ENCODE measurements at places on chromosomes 2 and 18.

DNA sequence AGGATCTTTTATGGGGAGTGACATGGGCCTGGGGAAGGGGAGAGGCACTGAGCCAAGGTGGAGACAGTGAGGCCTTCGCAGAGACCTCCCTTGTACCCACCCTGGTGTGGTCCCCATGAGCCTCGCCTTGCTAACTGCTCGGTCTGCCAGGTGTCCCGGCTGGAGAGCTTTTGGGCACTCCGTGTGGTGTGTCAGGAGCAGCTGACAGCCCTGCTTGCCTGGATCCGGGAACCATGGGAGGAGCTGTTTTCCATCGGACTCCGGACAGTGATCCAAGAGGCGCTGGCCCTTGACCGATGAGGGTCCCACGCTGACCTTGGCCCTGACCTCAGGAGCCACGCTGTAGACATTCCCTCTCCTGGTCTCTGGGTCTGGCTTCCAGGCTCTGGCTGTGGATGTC, 11.5 kb upstream of the SLC4A3 start:
- DNase-seq: no peak

GRCh38 chr2:51153236-51153635, 121.3 kb upstream of the NRXN1 start:
- DNase-seq: no peak

DNA sequence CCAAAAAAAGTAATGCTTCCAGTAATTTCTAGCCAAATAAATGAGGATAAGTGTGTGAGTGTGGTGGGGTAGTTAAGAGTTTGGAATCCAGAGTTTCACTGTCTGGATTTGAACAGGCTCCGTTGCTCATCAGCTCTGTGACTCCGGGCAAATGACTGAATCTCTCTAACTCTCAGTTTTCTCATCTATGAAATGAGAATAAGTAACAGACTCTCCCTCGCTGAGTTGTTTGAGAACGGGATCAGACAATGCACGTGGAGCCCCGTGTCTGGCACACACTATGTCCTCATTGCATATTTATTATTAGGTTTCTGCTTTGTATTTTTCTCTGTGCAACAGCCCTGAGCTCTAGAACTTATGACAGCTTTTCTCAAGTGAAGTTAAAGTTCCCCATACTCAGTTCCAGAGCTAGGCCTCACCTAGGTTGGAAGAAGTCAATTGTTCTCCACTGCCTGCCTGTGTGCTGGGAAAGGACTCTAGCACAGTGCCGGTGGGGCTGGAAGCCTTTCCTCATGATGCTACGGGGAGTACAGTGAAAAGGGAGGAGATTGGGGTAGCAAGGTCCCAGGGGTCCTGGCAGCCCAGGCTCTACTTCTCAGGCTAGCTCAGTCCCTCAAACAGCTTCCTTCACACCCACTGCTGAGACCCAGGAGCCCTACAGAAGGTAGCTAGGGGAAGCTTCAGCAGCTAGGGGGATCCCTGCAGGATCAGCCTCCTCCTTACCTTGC, 1.7 kb upstream of the ICOS start:
- no peak for DNase-seq

GRCh38 chr2:146908776-146909175, 936.1 kb upstream of the ACVR2A start:
- DNase-seq: no peak

- DNase-seq: no peak
These were observed 116.8 kb downstream of the XIRP2 start for GRCh38 chr2:167005096-167005495.

- no peak for DNase-seq
These were observed 28.8 kb downstream of the LOXHD1 start for GRCh38 chr18:46628206-46628605.

DNA sequence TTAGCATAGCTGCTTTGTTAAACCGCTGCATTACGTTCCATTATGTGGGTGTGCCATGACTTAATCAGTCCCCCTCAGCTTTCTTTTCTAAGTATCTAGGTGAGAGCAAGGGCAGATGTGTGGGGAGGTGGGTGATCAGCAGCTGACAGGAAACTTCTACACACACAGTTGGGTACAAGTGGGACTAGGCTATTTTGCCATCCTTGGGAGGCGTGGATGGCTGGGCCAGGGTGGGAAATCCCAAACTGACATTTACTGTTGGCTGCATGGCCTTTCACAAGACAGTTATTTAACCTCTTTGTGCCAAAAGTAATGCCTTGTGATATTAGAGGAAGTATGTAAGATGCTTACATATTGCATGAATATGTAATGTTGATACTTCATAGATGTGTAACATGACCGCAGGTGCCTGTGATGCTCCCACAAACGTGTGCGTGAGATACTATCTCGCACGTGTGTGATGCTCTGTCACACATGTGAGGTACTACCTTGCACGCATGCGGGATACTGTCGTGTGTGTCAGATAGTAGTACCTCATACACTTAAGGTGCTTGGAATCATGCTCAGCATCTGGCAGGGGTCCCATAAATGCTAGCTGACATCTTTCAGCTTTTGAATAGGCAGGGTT, 314.5 kb downstream of the PRKCE start:
- DNase-seq: no peak

GRCh38 chr18:47448956-47449355, 197.5 kb upstream of the SKOR2 start:
- DNase-seq: no peak

DNA sequence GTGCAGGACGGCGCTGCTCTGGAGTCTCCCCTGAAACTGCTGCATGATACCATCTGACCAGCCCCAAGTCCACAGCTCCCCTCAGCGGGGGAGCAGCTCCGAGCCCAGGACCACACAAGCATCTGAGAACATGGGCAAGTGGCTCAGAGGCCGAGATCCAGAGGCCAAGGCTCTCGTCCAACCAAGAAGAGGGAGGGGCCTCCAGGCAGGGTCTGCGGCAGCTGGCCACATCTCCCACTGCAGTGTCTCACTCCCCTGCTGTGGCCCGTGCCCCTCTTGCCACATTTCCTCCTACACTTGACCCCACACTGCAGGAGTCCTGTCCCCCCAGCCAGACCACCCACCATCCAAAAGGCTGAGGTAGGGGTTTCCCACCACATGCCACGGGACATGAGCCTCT, 50.2 kb downstream of the TFCP2L1 start:
- no peak for DNase-seq

GRCh38 chr18:78878335-78878734, 101.3 kb upstream of the SALL3 start:
- no peak for DNase-seq

DNA sequence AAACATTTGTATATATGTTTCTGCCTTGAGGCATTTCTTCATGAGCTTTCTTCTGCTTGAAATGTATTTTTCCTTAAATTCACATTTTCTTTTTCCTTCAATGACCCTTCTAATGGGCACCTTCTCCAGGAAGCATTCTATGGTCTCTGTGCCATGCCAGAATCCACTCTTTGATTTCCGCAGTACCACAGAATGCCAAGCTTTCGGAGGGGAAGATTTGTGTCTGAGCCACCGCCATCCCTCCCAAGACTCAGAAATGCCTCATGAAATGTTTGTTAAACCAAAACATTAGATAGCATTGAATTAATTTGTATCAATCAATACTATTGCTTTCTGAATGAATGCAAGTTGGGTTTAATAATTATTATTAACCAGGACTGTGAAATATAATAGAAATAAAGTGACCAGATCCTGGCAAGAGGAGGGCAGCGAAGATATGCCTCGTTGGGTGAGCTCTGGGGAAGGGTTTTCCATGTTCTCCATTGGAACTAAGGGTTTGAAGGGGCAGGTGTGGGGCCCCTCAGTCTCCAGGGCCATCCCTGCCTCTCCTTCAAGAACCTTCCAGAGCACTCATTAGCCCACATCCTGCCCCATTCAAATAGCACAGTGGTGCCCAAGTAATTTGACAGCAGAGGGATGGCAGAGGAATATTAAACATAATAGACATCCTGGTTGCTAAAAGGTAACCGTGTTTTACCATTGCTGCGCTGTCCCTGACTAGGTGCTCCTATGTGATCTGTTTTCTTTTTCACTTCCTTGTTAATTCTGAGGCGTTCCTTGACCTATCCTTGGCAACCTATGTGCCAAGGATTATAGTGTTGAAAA, 189.6 kb downstream of the MYCN start:
- DNase-seq: no peak

GRCh38 chr2:123453046-123453700, 571.9 kb upstream of the CNTNAP5 start:
- no peak for DNase-seq

DNA sequence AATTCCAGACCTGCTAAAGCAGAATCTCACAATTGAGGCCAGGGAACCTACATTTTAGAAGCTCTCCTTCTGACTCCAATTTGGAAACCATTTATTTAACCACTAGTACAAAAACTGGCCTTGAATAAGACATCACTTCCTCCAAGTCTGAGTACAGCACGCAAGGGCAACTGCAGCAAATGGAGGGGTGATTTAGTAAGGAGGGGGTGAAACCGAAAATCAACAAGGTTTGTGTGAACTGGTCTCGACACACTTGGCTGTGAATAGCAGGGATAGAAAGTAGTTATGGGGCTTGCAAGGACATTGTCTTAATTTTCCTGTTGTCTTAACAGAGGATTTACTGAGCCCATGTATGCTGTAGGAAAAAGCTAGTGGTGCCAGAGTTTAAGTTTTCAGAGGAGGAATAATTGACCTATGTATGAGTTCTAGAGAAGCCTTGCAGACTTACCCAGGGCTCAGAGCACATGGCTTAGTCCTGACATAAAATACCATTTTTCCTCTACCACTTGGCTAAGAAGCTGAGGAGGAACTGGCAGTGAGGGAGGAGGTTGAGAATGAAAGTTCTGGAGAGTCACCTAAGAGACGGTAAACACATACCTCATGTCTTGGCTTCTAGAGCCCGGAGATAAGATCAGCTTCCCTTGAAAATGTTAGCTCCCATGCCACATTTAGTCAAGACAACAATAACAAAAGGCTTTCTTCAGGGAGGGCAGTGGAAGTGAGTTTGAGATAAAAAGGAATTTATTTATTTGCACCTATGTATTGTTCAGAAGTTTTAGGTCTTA, 114.8 kb downstream of the SMAD2 start:
- no peak for DNase-seq

DNA sequence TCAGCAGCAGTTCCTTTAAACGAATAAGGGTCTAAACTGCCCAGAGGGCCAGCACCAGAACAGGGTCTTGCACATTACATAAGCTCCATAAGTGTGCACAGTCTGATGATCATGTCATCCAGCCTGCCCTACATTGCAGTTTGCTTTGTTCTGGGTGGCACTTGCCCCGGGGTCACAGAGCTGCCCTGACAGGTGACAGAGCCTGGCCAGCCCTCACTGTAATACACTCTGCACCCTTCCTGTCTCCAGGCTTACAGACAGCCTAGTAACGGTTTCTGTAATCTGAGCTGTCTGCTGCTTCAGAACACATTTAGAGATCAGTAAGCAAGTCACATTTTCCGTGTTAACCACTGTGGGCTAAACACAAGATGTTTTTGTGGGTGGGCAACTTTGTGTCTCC, 213.3 kb downstream of the FAM210A start:
- no peak for DNase-seq

DNA sequence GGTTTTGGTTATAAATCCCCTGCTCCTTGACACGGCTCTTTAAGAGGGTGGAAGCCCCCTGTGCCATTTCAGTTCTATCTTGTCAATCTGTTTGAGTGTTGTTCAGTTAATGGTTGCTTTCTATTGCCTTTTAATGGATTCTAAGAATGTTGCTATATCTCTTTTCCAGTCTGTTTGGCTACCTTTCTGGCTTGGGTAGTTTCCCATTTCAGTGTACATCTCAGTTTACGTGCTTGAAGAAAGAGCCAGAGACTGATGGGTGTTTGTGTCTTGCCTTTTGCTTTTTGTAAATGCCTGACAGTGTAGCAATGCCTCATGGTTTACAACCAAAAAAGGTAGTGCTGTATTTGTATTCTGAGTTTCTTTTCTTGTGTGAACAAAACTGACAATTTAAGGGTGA, 45.3 kb downstream of the SPATS2L start:
- DNase-seq: no peak

DNA sequence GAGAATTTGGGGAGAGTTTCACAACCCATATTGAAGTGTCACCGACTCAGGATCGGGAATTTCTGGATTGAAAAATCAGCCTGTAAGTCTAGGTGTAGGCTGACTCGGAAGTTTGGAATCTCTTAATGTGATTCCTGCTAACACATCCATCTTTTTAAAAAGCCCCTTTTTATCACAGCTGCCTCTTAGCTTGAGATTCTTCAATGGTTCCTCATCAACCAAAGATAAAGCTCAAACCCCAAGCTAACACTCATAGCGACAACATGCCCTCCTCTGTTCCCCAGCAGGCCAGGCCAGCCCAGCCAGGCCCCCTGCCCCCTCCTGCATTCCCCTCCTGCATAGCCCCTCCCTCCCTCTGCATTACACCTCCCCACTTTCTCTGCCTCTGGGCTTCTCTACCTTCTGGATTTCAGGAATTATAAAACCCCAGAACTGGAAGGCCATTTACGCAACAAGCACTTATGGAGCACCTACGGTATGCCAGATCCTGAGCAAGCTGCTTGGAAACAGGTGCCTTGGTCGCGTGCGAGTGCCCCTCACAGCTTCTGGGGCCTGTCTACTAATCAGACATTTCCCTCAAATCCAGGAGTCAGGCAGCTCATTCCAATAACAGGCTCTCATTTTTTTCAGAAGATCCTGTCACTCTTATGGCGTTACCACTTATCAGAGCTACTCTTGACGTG, 63.4 kb downstream of the EMX1 start:
- no peak for DNase-seq

DNA sequence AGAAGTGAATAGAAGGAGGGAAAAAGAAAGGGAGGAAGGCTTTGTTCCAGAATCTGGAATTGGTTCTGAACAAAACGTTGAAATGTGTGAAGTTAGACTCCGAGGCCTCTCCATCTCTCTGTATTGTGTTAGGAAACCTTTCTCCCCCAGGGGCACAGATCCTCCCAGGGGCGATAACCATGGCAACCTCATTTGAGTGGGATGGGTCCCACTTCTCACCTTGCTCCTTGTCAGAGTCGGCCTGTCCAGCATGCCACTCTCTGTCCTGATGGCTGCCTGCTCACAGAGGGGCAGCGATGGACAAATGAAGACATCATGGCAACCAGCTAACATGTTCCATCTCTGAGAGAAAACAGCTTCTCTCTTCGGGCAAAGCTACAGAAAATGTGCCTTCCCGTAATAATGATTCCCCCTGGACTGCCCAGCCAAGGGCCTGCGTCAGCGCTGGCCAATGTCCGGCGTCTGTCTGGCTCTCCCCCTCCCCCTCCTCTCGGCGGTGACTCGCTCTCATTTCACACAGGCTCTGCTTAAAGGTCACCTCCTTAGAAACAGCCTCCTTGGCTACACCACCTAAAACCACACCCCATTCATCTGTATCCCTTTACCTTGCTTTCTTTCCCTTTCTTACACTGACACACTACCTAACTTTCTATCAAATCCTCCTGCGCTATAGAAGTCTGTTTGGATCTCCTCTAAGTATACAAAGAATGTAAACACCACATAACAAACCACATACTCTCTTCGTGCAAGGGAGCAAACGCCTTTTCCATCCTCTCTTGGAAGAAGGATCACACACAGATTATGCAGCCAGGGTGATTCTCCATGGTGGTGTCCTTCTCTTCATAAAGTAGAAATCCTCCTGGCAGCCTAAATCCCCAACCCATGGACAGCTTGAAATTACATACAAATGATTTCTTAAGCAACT, 32.1 kb upstream of the TTC39C start:
- no peak for DNase-seq

GRCh38 chr18:42174909-42175308, 219.9 kb downstream of the PIK3C3 start:
- DNase-seq: no peak

GRCh38 chr2:23286031-23286757, 98.8 kb upstream of the KLHL29 start:
- DNase-seq: no peak

GRCh38 chr2:43088143-43089073, 138.0 kb downstream of the ZFP36L2 start:
- DNase-seq: no peak

Data from stimulated activated CD8-positive, alpha-beta memory T cell treated with anti-CD3 and anti-CD28 coated beads, Interleukin-4, amount 100 ng/mL, for 1 hour (primary cell).